ENCODE measurements at places on chromosomes 5 and 9.

DNA sequence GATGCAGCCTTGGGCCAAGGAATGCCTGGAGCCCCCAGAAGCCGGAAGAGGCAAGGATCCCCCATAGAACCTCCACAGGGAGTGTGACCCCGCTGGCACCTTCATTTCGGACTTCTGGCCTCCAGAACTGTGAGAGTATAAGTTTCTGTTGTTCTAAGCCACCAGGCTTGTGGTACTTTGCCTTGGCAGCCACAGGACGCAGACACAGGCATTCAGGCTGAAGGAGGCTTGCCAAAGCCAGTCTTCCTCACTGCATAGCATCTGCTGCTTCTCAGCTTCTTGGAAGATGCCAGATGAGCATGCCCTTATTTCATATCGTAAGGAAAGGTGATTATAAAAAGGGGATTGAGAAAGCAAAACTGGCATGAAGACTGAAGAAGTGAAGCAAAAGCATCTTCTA lies 61.1 kb upstream of the TAS2R1 start:
- no peak for DNase-seq

- DNase-seq: no peak
These were observed 53.4 kb upstream of the SNAPC3 start for GRCh38 chr9:15369238-15369637.

GRCh38 chr5:144815131-144815530 lies 644.5 kb downstream of the KCTD16 start:
- no peak for DNase-seq

DNA sequence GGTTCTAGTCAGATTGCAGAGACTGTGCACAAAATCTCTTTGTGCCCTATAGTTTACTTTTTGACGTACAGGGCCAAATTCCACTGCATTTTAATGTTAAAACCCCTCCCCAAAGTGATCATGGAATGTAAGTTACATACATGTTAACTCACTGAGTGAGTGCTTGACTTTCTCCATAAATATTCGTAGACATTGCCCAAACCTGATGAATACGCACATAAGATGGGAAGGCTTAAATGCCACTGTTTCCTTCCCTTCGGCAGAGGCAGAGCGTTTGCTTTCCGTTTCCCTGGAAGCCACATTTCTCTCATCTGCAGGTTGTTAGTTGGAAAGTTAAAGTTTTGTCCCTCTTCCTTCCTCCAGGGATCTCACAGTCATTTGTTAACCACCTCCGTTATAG lies 286.2 kb downstream of the MCTP1 start:
- DNase-seq: no peak

GRCh38 chr5:607541-608428 lies 4.4 kb upstream of the CEP72 start:
- DNase-seq: no peak

- DNase-seq: no peak
These were observed 403.0 kb downstream of the ARHGEF28 start for GRCh38 chr5:74028976-74029375.

- DNase-seq: no peak
These were observed 37.3 kb downstream of the IPPK start for GRCh38 chr9:92632641-92633040.

DNA sequence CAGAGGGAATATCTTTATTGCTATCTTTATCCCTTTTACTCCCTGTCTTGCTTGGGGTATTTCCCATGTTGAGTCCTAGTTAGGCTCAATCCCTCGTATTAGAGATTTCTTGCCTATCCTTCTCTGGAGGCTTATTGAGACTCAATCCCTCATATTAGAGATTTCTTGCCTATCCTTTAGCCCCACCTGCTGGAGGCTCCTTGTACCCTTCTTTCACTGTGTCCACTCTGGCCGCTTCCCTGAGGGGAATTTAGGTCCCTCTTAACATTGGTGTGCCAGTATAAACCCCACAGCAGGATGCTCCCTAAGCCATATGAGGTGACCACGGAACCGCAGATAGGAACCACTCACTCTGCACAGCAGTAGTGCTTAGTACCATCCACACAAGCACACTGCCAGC lies 110.7 kb upstream of the MAMDC2 start:
- DNase-seq: no peak

- DNase-seq: no peak
These were observed 178.4 kb downstream of the GOLPH3 start for GRCh38 chr5:31995714-31996113.

- DNase-seq: no peak
These were observed 139.9 kb upstream of the ACOT12 start for GRCh38 chr5:81533629-81534405.

- DNase-seq: no peak
These were observed 4.1 kb downstream of the RAPGEF6 start for GRCh38 chr5:131630963-131631350.

GRCh38 chr5:89374818-89375521 lies 492.0 kb upstream of the MEF2C start:
- peak; percentile 62 for DNase-seq

- DNase-seq: no peak
These were observed 110.0 kb downstream of the TLE1 start for GRCh38 chr9:81579381-81579780.

GRCh38 chr9:114090798-114091197 lies 8.3 kb downstream of the KIF12 start:
- no peak for DNase-seq

- DNase-seq: no peak
These were observed 35.9 kb downstream of the HK3 start for GRCh38 chr5:176863041-176863764.

GRCh38 chr5:72456391-72457074 lies 50.7 kb downstream of the ZNF366 start:
- DNase-seq: no peak

DNA sequence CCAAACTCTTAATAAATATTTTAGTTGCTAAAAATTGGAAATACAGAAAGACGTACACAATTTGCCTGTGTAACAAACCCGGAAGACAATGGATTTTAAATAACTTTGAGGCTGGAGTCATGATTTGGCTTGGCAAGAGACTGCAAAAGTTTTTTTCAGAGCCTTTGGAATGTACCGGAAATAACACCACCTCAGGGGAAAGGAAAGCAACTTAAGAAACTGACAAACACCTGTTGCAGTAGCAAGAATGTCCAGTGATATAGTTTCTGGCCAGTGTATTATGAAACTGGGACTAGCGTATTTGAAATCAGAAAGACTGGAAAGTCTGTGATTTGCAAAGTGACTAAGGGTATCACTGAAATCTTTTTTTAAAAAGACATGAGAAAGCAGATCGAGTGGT lies 842 bp downstream of the MUSK start:
- no peak for DNase-seq

DNA sequence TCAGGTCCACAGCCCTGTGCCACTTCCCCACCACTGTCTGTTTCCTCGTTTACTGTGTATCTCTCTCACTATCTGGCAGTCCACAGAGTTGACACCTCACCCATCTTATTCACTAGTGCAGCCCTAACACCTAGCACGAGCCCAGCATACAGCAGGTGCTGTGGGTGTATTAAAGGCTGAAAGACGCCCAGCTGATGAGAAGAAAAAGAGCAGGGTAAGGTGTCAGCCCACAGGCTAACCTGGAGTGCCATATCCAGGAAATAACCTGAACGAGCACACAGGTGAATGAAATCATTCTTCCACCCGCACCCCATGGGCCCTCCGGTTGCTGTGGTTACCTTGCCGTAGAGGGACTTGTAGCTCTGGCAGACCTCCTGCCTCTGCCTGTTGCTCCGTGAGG lies 18.6 kb downstream of the ANXA6 start:
- peak; percentile 79 for DNase-seq

DNA sequence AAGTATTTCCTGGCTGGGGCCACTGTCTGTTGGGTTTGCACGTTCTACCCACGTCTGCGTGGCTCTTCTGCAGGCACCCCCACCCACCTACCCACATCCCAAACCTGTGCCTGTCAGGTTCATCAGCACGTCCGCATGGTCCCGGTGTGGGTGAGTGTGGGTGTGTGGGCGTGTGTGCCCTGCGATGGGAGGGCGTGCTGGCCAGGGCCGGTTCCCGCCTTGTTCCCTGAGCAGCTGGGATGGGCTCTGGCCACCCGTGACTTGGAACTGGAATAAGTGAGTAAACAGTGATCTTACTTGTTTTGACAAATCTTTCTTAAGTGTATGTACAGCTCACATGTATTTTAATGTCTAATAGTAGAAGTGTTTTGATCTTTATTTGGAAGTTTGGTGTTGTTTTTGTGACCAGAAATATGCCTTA lies 20.4 kb downstream of the ERGIC1 start:
- DNase-seq: no peak

DNA sequence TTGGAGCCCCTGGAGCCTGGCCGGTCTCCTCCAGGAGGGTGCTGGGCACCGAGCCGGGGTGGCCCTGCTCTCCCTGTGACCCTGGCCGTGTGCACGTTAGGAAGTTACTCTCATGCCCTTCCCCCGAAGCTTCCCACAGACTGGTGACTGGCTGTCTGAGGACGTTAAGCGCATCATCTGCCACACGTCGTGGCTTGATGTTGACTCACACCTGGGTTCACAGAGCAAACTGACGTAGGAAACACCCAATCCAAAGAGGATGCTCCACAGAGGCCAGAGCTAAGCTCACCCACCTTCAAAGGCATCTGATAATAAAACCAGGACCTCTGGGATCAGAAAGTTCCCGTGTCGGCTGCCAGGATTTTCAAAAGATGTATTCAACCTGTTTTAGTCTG lies 152.9 kb upstream of the PHYKPL start:
- no peak for DNase-seq

GRCh38 chr5:97229196-97229595 lies 46.1 kb upstream of the RIOK2 start:
- DNase-seq: no peak

GRCh38 chr5:65926893-65927292 lies 518 bp downstream of the ERBIN start:
- DNase-seq: peak; percentile 23

DNA sequence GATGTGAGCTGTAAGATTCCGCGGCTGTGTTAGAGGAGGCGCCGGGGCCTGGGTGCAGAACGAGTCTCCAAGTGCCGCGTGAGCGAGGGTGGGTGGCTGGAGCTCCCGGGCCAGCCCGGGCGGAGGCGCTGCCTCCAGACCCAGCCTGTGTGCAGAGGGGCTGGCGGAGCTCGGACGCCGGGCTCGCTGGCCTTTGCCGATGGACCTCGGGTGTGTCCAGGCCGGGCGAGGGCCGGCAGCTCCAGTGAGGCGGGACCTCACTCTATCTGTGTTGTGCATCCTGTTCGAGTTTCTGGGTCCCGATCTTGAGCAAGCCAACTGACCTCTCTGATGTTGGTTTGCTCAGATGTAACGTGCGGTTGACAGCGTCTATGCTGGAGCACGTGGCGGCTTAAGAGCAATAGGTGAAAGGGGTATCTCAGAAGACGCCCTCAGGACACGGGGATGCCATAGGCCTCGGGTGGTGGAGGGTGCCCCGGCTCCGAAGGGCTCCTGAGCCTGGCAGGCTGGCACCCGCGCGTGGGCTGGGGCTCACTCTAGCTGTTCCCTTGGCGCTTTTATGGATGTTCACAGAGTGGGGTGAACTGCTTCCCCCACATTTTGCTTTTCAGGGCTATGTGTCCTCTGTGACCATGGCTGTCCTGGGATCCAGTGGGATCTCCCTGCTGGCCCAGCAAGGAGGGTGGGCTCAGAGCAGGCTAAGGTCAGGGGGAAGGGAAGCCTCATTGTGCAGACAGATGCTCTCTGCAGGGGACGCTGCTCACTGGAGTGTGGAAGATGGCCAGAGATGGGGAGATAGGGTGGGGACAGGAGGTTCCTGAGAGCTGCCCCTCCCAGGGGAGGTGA lies 69.8 kb downstream of the MRPL36 start:
- DNase-seq: no peak

GRCh38 chr5:149299451-149300054 lies 27.9 kb downstream of the AFAP1L1 start:
- no peak for DNase-seq

DNA sequence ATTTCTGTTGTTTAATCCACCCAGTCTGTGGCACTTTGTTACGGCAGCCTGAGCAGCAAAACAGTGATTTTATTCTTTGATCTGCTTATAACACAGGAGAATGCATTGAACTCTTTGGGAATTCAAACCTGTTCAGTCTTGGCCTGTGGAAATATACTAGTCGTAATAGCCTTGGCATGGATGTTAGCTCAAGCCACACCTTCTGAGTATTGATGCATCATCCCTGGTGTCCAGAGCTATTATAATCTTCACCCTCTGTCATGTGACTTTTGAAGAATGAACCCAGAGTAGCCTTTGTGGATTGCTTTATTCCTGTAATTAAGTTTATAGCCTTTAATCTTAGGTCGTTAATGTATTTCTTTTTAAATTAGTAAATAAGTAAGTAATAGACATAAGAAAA lies 50.8 kb upstream of the TEX48 start:
- no peak for DNase-seq

GRCh38 chr5:23208959-23209431 lies 298.4 kb upstream of the PRDM9 start:
- no peak for DNase-seq

DNA sequence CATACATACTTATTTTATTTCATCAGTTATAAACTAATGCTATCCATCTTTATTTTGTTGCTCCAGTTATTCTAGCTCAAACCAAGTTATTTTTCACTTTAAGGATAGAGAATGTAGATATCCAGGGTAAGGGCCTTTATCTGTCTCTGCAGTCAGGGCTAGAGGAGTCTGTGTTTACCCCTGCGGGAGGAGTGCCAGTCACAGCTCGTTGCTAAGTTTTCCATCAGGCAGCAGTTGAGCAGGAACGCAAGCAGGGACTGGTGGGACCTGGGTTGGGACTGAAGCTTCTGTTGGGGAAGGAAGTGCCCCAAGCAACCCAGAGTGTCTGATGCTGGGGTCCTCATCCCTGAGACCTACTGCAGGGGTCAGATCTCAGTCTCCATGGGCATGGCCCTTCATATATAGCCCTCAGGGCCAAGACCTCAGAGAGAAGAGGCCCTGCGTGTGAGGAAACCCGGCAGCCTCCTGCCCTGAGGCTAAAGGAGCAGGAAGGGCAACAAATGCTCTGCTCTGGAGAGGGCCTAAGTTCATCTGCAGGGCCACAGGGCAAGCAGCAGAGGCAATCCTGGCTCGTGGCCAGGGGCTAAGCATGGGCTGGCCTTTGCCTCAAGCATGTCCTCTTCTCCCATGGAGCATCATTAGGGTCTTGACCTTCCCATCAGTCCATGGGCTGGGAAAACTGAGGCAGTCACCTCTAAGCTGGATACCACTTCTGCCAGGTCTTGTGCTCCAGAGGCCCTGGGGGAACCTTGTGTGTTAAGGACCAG lies 6.6 kb downstream of the SLC22A4 start:
- no peak for DNase-seq

DNA sequence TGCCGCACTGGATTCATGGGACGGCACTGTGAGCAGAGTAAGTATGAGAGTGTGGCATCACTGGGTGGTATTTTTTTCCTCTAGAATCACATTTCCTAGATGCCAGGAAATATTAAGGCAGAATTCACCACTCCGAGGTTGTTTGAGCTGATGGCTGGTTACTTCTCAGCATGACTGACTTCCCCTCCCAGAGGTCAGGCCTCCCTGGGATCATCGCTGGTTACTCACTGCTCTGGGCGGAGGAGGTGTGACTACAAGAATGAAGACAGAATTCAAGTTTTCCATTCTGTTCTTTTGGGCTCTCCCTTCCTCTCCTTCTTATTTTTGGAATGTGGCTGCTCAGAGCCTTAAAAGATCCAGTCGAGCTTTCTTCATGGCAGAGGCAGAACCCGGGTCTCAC lies 76.6 kb upstream of the PRRC1 start:
- no peak for DNase-seq

- DNase-seq: peak; percentile 32
These were observed 384.5 kb upstream of the PIK3R1 start for GRCh38 chr5:67831048-67831447.

- no peak for DNase-seq
These were observed 233.3 kb upstream of the ADAMTS16 start for GRCh38 chr5:4906786-4907185.

Data from NCI-H345 (cell line).